ENCODE measurements at places on chromosomes 4 and X.

DNA sequence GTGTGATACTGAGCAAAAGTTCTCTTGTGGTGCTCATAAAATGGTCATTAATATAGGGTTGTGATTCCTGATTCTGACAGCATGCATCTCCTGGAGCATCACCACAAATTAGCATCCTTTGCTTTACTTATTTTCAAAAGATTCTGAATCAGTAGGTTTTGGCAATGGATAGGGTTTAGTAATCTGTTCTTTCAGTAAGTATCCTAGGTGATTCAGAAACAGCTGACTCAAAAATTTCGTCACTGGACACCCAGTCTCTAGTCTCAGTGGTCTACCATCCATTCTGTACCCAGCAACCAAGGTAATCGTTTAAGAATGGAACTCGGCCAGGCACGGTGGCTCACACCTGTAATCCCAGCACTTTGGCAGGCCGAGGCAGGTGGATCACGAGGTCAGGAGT, 4.1 kb downstream of the CBLL2 start:
- no peak for DNase-seq

GRCh38 chrX:129522184-129523078, 859 bp downstream of the SMARCA1 start:
- no peak for DNase-seq

DNA sequence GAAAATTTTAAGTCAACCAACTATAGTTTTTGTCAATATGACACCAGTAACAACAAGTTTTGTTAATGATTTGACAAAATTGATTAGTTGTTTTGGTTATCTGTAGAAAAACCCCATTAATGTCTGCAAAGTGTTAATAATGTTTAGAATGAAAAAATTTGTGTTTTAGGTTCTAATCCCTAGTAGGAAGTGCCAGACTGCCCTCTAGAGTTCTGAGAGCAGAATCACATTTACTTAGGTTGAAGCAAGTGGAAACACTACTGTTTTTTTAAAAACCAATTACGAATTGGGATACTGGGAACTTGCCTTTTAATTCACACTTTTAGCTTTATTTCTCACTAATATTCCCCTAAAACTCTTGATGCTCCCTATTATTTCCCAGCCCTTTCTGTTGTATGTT, 101.1 kb upstream of the CYLC1 start:
- DNase-seq: no peak

DNA sequence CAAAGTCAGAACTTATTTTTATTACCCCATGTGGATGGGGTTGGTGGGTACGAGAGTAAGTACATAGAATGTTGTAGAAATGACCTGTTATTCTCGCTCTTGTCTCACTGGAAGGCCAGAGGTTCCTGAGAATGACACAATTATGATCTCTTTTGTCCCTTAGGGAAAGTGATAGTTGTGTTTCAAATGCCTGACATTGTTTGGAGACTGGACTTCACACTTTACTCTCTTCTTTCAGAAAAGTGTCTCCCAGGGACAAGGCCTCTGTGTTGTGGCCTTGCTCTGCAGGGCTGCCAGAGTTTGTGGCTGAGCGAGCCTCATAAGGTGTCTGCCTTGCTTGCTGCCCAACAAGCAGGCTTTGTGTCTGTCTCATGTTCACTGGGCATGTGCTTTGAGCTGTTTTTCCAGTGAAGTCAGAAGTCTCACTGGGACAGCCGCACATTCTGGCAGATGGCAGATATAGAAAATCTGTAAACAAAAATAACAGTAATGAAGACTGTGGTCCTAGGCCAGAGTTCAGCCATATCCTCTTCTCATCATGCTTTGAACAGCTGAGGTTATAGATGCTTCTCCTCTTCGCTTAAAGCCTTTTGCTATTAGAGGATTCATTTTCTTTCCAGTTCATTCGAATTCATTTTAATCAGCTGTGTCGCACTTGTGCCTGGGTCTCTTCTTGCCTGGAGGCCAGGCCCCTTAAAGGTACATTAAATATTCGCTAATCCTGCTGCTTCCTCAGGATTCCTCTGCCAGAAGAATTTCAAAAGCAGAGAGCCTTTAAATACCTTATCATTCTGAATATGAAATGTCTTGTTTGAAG, 14.4 kb downstream of the PPEF1 start:
- DNase-seq: no peak

- no peak for DNase-seq
Observed at GRCh38 chrX:23908219-23909004, 606 bp downstream of the CXorf58 start.

GRCh38 chrX:71669492-71669891, 2.1 kb downstream of the LOC101059915 start:
- no peak for DNase-seq

DNA sequence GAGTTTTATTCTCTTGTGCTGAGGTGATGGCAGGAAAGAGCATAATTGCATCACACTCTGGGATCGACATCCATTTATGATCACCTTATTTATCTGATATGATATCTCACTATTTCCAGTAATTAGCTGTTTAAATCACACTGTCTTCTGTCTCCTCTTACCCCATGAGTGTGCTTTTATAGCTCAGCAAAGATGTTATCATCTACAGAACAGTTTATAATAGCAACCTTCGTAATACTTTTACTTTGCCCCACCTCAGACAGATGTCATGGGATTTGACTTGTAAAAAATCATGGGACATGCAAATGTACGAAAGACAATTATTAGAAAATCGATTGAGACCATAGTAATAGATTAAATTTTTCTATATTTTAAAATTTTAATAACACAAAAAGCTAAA, 1122.3 kb upstream of the PCDH10 start:
- DNase-seq: no peak

- DNase-seq: no peak
Observed at GRCh38 chr4:127505203-127505602, 127.6 kb upstream of the INTU start.

GRCh38 chr4:75071317-75071716, 138.4 kb downstream of the PARM1 start:
- no peak for DNase-seq

DNA sequence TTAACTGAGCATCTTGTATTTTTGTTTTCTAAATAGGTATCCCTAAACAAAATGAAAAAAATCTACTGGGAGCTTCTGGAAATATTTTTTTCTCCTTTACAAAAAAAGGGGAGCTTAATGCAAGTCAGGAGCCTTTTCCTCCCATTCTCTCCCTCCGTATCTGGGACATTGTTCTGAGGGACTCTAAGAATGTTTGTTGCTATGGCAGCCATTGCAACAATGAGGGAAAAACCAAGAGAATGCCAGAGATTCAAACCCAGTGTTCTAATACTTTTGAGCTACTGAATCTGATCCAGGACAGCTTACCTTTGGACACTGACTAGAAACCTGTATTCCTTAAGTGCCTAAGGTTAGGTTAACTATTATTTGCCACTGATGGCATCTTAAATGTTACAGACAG, 485.7 kb upstream of the HS3ST1 start:
- no peak for DNase-seq

- no peak for DNase-seq
Observed at GRCh38 chrX:128309311-128309710, 257.1 kb upstream of the ACTRT1 start.

GRCh38 chrX:57573754-57574153, 18.1 kb upstream of the ZXDB start:
- DNase-seq: no peak

DNA sequence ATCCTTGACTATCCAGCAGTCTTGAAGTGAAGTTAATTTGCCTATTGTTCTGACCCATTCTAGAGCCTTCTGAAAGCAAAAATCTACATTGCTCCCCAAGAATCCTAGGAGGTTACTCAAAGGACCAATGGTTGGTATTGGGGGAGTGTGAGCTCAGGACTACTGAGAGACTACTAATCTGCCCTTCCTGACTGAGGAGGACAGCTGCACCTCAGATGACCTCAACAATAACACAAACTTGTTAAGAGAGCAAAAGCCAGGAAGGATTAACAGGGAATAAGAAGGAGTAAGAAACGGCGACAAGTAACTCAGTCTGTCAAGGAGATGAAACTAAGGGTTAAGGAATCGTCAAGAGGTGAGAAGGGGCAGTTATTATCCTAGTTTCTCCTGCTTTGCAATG, 43.4 kb downstream of the IDS start:
- DNase-seq: no peak

DNA sequence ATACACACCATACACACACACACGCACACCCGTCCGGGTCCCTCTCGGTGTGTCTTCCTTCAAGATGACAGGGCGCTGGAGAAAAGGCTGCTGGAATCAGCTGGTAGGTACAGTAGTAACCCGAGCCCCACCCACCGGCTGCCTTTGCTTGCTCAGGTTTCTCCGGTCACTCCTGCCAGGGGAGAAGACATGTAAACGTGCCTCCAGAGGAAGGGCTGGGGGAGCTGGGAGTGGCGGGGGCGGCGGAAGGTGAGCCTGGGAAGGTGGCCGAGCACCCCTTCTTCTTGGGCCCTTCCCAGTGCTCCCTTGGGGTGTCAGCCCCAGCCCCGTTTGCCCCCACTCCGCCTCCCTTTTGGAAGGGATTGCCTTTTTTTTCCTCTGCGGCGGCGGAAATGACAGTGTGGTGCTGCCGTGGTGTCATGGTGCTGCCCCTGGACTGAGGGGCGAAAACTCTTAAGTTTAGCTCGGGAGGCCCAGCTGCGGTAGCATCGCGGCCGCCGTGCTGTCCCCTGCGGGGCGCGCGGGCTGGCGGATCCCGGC, at the start of gene MID2:
Gene MID2 (plus strand): TSS at position 169 of the 540 bp plus-strand sequence. CDS start 561 bp downstream, outside the sequence.
- peak; percentile 14 for DNase-seq

DNA sequence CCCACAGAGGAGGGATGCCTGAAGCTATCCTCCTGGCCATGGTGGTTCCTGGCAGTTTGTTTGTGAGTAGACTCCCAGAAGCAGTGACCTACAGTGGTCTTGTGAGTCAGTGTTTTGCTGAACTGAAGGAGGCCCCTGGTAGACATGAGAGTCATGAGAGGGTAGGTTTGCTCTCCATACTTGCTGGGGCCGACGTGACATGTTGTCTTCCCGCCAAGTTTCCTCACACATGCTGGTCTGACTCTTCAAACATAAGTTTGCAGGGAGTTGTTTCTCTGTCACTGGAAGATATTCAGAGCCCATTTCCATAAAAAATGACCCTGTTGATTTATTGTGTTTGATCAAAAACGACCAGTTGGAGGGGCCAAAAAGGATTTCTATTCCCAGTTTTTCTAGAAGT, 131.1 kb upstream of the SCML1 start:
- no peak for DNase-seq

GRCh38 chrX:5644776-5645175, 583.9 kb downstream of the NLGN4X start:
- no peak for DNase-seq

DNA sequence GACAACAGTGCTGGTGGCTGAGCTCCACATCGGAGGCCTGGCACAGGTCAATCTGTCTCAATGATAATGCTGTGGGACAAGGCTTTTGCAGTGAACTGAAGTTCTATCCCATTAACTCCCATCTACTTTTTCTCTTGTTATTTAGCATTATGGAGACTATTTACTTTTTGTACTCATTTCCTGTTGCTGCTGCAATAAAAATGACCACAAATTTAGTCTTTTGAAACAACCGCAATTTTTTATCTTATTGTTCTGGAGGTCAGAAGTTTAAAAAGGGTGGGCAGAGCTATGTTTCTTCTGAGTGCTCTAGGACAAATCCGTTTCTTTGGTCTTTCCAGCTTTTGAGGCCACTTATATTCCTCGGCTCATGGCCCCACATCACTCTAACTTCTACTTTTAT, 111.0 kb upstream of the PITX2 start:
- DNase-seq: no peak

DNA sequence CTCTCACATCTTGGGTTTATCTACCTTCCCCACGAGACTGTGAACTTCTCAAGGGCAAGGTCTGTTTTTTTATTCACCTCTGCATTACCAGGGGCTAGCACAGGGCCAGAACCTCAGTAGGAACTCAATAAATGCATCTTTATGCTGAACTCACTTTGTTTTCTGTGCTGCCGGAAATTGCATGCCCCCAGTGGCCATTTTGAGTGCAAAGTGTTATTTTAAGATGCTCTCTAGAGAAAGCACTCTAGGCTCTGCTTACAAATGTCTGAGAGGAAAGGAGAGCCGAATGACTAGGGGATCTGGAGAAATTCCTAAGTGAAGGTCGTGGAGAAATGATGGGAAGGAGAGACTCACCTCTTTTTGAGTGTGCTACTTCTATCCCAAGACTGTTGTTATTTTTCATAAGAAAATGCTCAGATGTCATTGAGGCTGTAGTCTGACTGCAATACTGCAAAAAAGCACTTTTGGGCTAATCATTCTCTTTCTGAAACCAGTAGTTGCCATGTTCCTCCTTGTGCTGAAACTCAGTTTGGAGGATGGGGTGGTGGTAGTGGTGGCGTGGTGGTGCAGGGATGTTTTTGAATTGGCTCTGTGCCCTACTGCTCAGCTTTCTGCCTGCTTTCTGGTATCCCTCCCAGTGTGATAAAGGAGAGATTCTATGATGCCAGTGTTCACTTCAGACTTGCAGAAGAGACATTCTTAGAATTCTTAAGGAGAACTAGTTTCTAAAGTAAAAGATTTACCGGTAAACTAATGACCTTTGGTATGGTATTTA, 41.3 kb downstream of the DOCK11 start:
- no peak for DNase-seq
